ENCODE measurements at places on chromosomes 7 and 10.
A peak's percentile ranks its signal among the peaks of the same experiment; 100 is the strongest.

DNA sequence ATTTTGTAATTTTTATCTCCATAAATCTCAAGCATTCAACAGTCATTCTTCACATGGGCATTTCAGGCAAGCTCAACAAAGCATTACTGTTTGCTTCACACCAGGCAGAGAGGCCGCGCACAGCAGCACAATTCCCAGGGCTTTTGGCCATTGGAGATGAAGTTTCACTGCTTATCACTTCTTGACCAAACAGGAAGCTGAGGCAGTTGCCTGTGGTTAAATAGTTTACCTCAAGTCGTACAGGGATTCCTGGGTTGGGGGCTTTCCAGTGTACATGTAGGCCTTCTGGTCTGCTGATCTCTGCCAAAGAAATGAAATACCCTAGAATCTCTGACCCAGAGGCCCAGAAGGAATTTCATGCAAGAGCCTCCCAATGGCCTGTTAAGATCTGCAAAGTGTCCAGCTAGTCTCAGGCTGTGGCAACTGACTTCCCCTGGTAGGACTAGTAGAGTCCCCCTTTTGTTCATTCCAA lies 11.2 kb upstream of the PRDX3 start:
- no peak for DNase-seq

DNA sequence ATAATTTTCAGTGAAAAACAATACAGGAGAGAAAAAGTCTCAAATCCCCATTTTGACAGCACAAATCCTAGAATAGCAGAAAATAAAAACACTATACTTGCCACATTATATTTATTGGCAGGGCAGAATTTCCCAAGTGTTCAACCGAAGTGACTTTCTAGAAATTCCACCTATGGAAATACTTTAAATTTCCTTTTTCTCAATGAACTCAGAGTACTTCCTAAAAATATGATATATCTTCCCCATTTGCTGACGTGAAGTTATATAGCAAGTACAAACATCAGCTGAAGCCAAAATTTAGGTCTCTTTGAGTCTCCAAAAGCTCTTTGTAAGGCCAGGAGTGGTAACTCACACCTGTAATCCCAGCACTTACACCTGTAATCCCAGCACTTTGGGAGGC lies 83.3 kb downstream of the NT5C2 start:
- DNase-seq: no peak

DNA sequence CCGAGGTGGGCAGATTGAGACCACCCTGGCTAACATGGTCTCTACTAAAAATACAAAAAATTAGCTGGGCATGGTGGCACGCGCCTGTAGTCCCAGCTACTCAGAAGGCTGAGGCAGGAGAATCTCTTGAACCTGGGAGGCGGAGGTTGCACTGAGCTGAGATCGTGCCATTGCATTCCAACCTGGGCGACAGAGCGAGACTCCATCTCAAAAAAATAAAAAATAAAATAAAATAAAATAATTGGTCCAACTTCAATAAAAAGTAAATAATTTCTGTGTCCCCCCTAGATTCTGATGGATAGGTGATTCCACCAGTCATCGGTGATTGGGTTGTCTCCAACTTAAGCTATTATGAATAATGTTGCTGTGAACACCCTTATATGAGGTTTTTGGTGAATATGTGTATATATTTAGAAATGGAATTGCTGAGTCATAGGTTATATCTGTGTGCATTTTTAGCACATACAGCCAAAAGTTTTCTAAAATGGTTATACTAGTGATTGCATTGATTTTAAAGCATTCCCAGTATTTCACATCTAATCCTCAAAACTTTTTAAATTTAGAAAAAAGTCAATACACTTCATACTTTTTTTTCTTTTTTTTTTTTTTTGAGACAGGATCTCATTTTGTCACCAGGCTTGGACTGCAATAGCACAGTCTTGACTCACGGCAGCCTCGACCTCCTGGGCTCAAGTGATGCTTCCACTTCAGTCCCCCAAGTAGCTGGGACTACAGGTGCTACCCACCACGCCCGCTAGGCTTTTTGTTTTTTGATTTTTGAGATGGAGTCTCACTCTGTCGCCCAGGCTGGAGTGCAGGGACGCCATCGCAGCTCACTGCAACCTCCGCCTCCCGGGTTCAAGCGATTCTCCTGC lies 13.7 kb upstream of the SRPK2 start:
- no peak for DNase-seq

DNA sequence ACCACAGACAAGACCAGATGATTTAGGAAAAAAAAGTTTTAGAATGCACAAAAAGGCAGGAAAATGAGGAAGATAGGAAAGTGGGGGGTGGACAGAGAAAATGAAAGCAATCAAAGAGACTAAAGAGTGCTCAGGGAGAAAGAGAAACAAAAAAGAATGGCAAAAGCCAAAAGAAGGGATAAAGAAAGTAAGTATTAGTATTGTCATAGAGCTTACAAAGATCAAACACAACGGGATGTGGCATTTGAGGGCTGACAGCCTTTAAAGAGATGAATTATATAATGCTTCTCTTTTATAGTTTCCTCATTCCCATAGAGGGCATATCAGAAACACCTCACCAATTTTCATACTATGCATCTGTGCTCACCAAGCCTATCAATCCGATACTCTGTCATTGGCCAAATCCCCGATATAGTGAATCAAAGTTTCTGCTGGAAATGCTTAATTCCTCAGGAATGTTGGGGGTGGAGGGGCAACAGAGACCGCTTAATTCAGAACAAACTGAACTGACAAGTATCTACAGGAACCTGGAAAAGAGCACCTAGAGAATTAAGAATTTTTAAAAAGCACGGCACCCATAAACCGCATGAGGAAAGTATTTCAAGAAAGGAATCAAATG lies 2.7 kb downstream of the COG5 start:
- DNase-seq: no peak

- DNase-seq: no peak
These were observed 74.8 kb upstream of the SP8 start for GRCh38 chr7:20861468-20861867.

- no peak for DNase-seq
These were observed 263.6 kb downstream of the PHTF2 start for GRCh38 chr7:78062214-78062613.

GRCh38 chr10:61662794-61663259 lies at the start of gene CABCOCO1:
TSS of gene CABCOCO1 (plus strand) at chr10:61662929. CDS start at chr10:61662973, 44 bp downstream.
- DNase-seq: peak; percentile 86

GRCh38 chr7:49635800-49636199 lies 137.6 kb upstream of the VWC2 start:
- no peak for DNase-seq

DNA sequence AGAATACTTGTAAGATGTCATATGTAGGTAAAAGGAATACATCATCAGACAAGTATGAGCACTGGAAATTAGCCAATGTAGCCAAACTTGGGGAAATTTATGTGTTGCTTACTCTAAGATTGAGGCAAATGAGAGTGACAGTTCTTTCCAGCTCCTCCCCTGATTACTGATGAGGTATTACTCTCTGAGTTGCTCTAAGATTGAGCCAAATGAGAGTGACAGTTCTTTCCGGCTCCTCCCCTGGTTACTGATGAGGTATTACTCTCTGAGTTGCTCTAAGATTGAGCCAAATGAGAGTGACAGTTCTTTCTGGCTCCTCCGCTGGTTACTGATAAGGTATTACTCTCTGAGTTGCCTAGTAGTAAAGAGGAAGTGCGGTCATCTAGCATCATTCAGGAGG lies 435.8 kb downstream of the NRG3 start:
- no peak for DNase-seq

GRCh38 chr7:25842201-25842733 lies 309.7 kb upstream of the NFE2L3 start:
- no peak for DNase-seq

- DNase-seq: no peak
These were observed 118.2 kb upstream of the ZNF746 start for GRCh38 chr7:149615690-149616270.

GRCh38 chr10:129760003-129760315 lies 204.1 kb downstream of the EBF3 start:
- DNase-seq: no peak

GRCh38 chr10:47449102-47449978 lies 34.6 kb downstream of the ANXA8 start:
- no peak for DNase-seq

DNA sequence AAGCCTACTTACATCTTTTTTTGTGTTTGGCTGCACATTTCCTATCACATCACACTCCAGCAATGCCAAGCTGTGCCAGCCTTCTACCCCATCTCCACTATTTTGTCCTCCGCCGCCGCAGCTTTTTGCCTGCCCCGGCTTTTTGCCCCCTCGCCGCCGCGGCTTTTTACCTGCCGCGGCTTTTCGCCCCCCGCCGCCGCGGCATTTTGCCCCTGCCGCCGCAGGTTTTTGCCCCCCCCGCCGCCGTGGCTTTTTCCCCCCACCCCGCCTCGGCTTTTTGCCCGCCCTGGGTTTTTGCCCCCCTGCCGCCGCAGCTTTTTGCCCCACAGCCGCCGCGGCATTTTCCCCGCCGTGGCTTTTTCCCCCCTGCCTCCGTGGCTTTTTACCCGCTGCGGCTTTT lies 506.0 kb downstream of the ZNF37A start:
- DNase-seq: no peak

- no peak for DNase-seq
These were observed 143.6 kb downstream of the GPR85 start for GRCh38 chr7:112942981-112943380.

DNA sequence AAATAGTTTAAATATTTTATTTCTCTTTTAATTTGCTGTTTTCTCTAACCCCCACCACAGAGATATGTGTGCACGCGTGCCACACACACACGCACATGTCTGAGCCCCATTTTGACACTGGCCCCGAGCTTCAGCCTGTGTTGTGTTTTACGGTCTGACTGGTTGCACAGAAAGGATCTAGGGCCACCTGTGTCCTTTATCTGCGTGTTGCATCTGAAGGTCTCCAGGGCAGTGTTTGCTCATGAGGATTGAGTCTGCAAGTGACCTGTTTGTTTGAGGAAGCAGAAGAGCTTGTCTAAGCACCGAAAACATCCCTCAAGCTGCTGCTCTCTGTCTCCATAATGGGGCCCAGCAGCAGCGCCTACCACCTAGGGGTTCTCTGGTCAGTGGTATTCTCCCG lies 266.4 kb upstream of the LYZL1 start:
- DNase-seq: no peak

DNA sequence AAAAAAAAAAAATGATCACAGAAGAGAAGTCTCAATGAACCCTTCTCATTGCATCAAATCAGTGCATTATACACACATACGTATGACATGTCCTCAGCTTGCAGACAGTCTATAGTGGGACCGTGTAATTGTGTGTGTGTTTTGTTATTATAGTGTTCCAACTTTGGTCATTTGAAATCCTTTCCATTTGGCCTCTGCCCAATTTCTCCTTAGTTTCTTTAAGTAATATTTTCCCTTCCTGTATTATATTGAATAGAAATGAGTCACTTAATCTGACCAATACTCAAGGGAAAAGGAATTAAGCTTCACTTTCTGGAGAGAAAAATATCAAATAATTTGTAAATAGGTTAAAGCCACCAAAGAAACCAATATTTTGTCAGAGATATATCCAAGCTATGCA lies 415.5 kb upstream of the SORCS1 start:
- DNase-seq: no peak

- DNase-seq: peak; percentile 83
These were observed 11.7 kb downstream of the CPA5 start for GRCh38 chr7:130356121-130356875.

DNA sequence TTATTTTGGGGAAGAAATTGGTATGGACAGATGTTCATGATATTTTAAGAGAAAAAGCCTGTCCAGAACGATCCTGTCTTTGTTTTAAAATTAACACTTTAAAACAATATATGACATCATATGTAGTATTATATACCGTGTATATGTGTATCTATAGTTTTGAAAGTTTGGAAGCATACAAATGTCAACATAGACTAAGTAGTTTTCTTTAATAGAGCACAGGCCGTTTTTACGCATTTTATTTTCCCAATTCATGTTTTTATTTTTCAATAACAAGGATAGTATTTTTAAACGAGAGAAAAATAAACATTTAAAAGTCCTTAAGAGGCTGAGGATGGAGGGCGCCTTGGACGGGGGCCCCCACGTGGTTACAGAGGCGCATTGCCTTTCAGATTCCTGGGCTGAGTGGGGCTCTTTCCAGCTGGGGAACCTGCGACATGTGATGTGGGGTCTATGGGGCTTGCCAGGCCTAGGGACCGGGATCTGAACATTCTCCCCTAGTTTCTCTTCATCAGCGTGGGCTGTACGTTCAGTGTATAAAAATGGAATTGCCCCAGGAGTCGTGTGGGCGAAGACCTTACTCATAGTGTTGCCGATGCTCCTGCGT lies 127.8 kb upstream of the ZNF746 start:
- DNase-seq: peak; percentile 73

DNA sequence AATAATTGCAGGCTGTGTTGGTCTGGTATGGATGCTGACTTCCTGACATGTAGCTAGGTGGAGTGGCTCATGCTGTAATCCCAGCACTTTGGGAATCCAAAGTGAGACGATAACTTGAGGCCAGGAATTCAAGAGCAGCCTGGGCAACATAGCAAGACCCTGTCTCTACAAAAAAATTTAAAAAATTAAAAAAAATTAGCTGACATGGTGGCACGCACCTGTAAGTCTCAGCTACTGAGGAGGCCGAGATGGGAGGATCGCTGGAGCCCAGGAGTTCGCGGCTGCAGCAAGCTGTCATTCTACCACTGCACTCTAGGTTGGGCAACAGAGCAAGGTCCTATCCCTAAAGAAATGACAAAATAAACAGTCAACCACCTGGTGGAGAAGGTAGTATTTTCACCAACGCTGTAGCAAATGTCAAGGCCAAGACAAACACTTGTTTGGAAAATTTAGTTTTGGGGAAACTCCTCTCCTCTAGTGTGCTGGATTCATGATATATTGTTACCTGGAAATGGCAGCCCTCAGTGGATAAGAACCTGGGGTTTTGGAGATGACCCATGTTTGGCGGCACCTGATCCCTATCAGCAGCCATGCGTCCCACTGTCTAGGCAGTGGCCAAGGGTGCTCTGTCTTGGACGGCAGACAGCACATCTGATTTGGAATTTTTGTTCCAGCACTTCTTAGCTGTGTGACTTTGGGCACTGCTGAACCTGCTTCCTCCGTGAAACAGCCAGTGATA lies 29.5 kb downstream of the CUX1 start:
- no peak for DNase-seq
